Pons (tissue), 1 donor: ENCODE measurements at places on chromosomes 4 and X.

DNA sequence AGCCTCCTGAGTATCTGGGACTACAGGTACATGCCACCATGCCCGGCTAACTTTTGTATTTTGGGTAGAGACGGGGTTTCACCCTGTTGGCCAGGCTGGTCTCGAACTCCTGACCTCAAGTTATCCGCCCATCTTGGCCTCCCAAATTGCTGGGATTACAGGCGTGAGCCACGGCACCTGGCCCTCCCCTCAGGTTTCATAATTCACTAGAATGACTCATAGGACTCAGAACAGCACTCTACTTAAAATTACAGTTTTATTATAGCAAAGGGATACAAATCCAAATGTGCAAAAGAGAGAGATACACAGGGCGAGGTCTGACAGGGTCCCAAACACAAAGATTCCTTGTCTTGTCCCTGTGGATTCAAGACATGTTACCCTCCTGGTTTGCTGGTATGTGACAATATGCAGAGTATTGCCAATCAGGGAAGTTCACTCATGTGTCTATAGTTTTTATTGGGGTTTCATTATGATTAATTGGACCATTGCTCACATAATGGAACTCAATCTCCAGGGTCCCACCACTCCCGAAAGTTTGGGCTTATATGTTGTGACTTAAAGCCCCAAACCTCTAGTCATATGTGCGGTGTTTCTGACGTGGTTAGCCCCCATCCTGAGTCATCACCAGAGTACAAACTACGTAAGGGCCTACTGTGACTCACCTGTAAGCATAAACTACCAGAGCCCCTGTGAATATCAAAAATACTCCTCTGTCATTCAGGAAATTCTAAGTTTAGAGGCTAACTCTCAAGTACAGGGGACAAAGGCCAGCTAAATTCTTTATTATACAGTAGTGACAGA lies 5.2 kb downstream of the YIPF6 start:
- DNase-seq = no peak

DNA sequence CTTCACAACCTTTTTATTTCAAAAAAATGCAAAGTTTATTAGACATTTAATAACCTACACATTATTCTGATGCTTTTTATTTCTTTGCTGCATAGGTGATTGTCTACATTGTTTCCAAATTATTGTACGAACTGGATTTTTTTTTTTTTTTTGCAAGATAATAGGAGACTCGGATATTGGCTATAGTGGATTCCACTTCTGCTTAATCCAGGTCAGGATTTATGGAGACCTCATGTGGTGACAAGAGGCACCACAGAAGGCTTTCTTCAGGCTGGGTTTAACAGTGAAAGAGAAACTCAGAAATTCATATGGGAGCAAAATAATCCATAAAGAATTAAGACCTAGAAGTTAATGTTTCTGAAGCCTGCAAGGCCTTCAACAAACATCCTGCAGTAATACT lies 2.4 kb upstream of the SLIT2 start:
- peak; percentile 31 for DNase-seq

DNA sequence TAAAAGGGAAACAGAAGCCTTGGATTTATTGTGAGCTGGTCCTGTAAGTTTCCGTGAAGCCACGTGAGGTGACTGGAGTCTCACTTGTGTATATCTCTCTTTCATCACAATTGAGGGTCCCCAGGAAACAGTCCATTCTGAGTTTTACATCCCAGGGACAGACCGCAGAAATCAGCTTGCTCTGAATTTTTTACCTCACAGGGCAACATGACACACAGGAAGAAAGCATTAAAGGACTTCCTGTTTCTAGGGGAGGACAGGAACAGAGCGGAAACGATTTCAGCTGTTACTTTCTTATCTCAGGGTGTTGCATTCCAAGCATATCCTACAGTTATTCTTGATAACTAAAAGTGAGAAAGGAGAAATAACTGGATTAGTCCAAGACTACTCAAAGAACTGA lies 553.5 kb downstream of the TRAM1L1 start:
- DNase-seq = no peak

GRCh38 chrX:46375831-46376230 lies 169.4 kb downstream of the ZNF674 start:
- no peak for DNase-seq

DNA sequence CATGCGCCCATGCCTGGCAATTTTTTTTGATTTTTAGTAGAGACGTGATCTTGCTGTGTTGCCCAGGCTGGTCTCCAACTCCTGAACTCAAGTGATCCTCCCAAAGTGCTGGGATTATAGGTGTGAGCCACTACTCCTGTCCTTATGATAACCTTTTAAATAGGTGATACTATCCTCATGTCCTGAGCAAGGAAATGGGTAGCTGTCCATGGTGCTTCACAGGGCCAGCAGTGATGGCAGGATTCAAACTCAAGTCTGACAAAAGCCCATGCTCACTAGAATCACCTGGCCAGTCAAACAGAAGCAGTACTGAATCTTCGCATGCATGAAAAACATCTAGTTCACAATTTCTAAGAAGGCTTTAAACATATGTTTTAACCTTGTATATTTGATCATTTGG lies 235.1 kb downstream of the NR3C2 start:
- DNase-seq = no peak

GRCh38 chr4:179804440-179804839 lies 2362.2 kb upstream of the AGA start:
- no peak for DNase-seq

DNA sequence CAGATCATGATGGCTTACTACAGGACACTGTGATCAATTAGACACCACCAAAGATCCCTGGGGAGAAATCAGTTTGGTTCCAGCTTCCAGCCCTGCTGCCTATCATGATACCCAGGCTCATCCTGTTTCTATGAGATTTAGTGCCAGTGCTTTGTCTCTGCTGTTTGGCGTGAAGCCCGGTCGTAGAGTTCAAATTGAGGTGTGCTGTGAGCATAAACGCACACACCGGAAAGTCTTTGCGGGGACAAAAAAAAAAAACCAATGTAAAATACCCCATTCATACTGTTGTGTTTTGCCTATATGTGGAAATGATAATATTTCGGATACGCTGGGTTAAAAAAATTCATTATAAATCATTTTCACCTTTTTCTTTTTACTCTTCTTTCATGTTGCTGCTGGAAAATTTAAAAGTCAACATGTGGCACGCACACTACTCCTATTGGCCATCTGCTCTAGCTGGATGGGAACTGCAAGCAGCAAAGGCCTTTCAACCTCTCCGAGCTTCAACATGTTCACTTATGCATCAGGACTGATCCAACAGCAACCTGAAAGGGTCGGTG lies 607 bp upstream of the DKC1 start:
- no peak for DNase-seq

DNA sequence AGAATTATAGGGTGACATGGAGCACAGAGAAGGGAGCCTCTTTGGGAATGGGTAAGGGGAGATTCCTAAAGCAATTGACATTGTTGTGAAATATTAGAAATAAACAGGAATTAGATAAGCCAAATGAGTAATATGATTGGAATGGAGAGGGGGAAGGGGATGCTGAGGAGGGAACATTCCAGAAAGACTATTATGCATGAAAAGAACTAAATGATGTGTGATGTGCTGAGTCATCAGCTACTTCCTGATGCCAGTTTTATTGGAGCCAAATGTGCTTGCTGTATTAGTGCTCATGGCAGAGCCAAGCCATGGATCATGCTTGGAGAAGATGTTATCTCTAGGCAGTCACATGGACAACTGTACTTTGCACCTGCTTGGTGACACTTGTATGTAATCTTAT lies 189.0 kb upstream of the HCCS start:
- no peak for DNase-seq

DNA sequence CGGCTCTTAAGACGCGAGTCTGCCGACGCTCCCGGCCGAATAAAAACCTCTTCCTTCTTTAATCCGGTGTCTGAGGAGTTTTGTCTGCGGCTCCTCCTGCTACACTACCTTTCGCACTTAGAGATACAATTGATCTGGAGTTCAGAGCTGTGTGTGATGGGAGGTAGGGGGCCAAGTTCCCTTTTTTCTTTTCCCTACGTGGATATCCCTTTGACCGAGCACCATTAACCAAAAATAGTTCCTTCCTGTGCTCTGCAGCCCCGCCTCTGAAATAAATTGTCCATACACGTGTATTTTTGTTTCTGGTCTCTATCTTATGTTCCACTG lies 555 bp upstream of the PGM2 start:
- DNase-seq = peak; percentile 57

DNA sequence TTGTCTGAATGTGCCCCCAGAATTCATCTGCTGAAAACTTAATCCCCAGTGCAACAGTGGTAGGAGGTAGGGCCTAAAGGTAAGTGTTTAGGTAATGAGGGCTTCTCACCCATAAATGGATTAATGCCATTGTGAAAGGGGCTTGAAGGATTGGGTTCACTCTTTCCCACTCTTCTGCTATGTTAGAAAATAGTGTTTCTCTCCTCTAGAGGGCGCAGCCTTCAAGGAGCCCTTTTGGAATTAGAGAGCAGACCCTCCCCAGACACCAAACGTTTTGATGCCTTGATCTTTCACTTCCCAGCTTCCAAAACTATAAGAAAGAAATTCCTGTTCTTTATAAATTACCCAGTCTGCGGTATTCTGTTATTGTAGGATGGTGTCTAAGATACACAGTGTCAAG lies 706.4 kb downstream of the SMARCA1 start:
- DNase-seq = no peak

GRCh38 chrX:136259543-136259942 lies 8.3 kb upstream of the MAP7D3 start:
- no peak for DNase-seq
